Lung microvascular endothelial cell (primary cell): ENCODE measurements at places on chromosomes 12 and 14. TPM values are rescaled to one million over a fixed set of nuclear protein-coding genes. Genes with fewer than 3 reads are reported as not detected.
A peak's percentile ranks its signal among the peaks of the same experiment; 100 is the strongest.

DNA sequence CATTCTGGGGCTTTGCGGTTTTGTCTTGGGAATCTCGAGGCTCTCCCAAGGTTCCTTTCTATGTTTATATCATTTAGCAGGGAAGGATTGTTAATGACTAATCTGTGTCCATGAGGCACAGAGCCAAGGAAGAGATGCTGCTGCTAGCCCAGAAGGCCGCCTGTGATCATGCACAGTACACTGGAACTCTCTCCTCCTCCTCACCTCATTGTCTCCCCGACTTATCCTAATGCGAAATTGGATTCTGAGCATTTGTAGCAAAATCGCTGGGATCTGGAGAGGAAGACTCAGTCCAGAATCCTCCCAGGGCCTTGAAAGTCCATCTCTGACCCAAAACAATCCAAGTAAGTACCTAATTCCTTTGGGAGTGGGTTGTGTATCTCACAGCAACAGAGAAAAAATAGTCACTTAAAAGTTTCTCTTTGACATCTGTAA is at the start of gene NR1H4:
Gene NR1H4, plus strand, starts transcription at position 151 of the 435 bp plus-strand sequence. CDS start 19,458 bp downstream, outside the sequence.
- no peak for DNase-seq

- no peak for DNase-seq
These were observed 36.1 kb upstream of the C12orf76 start for GRCh38 chr12:110084314-110085015.

DNA sequence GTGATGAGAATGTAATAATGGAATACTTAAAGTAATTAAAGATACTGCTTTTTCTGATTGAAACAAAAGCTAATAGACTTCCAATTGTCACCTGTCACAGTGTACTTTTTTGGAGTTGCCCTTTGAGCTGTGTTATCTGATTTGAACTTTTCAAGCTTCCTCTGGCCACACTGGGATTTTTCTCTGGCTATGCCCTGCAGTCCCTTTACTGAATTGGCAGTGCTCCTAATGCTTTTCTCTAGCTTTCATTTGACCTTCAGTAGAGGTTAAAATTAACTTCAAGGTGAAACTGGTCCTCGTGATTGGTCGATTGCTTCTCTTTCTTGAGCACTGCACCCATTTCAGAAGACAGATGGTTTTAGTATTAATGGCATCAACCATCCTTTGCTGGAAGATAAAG is 89.2 kb downstream of the CRADD start:
- no peak for DNase-seq

GRCh38 chr12:26801486-26801885 is 31.5 kb downstream of the ITPR2 start:
- no peak for DNase-seq

DNA sequence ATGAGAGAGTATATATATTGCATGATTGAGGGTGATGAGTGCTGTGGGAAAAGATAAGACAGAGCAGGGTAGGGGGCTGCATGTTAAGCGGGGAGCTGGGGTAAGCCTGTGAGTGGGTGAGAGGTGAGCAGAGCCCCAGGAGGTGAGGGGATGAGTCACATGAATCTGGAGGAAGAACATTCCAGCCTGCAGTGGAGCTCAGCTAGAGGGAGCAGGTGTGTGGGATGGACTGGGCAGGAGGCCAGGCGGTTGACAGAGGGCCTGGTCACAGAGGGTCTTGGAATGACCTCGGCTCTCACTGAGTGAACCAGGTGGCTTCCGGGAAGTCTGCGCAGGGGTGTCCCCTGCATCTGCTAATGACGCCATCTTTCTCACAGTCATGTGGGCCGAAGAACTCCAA is 44.4 kb downstream of the GIT2 start:
- DNase-seq = peak; percentile 24

DNA sequence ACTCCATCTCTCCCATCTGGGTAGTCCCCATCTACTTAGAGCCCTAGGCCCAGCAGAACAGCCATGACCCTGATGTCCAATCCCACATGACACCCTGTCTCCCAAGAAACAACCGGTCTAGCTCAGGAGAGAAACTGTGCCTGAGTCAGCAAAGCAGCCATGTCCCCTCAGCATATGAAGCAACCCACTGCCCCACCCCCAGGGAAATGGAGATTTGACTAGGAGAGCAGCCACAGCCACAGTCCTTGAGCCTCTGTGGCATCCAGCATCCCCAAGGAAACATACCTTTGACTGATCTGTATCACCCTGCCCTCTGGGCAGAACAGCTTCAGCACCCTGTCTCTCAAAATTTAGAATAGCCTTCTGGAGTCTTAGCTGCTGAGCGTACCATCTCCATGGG is 641.9 kb upstream of the FBXO33 start:
- DNase-seq = no peak

MDGA2 gene
- not detected in 2 replicates for total RNA-seq

AGAP2 gene
- 0.20 and 0.22 TPM in 2 replicates for total RNA-seq

PLEKHD1 gene
- total RNA-seq = under 0.01 TPM in 1 of 2 replicates, not detected in the other
